ENCODE measurements at places on chromosomes 5 and 9. TPM values are rescaled to one million over a fixed set of nuclear protein-coding genes. Genes with fewer than 3 reads are reported as not detected.

The GMCL2 gene
- not detected for total RNA-seq

The KIF20A gene
- total RNA-seq = 2.4 TPM

The ELOVL7 gene
- 14.1 TPM for total RNA-seq

The PTGER4 gene
- 15.6 TPM for total RNA-seq

The SLC12A2 gene
- 31.1 TPM for total RNA-seq

The SOX30 gene
- total RNA-seq = not detected

The TRAF1 gene
- total RNA-seq = 5.7 TPM

The SPAG8 gene
- 0.33 TPM for total RNA-seq

The PCDHGB2 gene
- 2.1 TPM for total RNA-seq

The ENC1 gene
- 7.0 TPM for total RNA-seq

The CDH18 gene
- not detected for total RNA-seq

The RNF180 gene
- total RNA-seq = 11.9 TPM

The SIT1 gene
- total RNA-seq = 4.6 TPM

The KIF4B gene
- not detected for total RNA-seq

The GFPT2 gene
- 46.0 TPM for total RNA-seq

The SLC38A9 gene
- total RNA-seq = 33.5 TPM

The FAT2 gene
- 0.22 TPM for total RNA-seq

The RNF208 gene
- 2.4 TPM for total RNA-seq

All from subcutaneous adipose tissue (tissue), 4 donors.